ENCODE measurements at places on chromosomes 11 and 22. TPM values are rescaled to one million over a fixed set of nuclear protein-coding genes. Genes with fewer than 3 reads are reported as not detected.

The SCGB1A1 gene
- total RNA-seq = not detected

The CHKB gene
- 28.6 TPM for total RNA-seq

The TIMM8B gene
- 55.1 TPM for total RNA-seq

The ABCC8 gene
- 15.7 TPM for total RNA-seq

The CDKN1C gene
- total RNA-seq = 40.4 TPM

The LRRC32 gene
- total RNA-seq = 2.1 TPM

The VPREB1 gene
- total RNA-seq = not detected

The OR52B4 gene
- not detected for total RNA-seq

The MUC5AC gene
- total RNA-seq = not detected

The ACCSL gene
- total RNA-seq = not detected

The CABP4 gene
- total RNA-seq = 0.23 TPM

The CCDC82 gene
- 61.1 TPM for total RNA-seq

The PAX6 gene
- total RNA-seq = 14.8 TPM

The NRIP3 gene
- total RNA-seq = 49.1 TPM

The KRTAP5-9 gene
- not detected for total RNA-seq
